ENCODE measurements at places on chromosomes 5 and 9.
A peak's percentile ranks its signal among the peaks of the same experiment; 100 is the strongest.

DNA sequence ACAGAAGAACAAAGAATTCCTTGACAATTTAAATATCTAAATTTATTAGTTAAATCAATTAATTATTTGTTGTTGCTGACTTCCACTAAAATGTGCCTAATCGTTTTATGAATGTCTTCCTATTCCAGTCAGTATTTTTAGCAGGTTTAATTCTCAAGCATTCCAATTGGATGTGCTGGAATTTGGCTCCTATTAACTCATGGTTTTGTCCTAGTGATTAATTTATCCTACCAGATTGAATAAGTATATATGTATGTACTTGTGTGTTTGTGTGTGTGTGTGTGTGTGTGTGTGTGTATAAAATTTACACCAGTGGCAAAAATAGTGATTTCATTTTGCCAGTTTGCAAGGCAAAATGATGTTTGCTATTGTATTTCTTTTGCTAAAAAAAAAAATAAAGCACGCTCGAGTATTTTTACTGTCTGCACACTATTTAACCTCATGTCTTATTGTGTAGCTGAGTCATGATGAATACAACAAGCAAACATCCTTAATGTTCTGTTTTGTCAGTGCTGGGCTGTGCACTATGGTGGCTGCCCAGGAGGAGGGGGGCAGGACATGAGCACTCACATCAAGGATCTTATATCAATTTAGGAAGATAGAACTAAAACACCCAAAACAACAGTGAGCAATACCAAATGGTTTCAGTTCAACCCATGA lies 375.5 kb downstream of the PDE4D start:
- peak; percentile 46 for DNase-seq

DNA sequence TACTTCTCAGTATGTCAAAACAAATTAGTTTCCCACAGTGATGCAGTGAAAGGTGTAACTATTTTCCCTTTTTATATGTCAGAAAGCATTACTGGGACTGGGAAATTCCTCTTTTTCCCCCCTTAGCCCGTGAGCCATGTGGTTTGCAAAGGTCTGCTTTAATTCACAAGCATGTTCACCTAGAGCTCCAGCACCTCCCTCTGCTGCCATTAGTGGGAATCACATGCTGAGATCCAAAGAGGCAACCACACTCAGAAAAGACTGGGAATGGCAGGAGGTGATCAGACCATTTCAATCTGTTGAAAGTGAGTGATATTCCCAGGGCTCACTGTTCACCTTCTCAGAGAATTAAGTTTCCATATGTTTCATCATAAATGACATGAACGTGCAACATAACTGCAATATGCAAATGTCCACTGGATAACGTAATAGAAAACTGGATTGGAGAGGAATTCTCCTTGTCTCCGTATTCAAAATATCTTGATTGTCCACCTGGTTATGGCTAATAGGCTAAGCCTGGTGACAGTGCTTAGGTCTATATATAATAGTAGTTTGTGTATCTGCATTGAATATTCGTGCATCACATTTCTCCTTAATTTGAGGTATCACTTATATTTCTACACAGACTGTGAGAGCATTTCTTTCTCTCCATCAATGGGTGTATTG lies 703.5 kb upstream of the WWC1 start:
- no peak for DNase-seq

- DNase-seq = no peak
Observed at GRCh38 chr9:83476513-83476912, 61.7 kb downstream of the FRMD3 start.

DNA sequence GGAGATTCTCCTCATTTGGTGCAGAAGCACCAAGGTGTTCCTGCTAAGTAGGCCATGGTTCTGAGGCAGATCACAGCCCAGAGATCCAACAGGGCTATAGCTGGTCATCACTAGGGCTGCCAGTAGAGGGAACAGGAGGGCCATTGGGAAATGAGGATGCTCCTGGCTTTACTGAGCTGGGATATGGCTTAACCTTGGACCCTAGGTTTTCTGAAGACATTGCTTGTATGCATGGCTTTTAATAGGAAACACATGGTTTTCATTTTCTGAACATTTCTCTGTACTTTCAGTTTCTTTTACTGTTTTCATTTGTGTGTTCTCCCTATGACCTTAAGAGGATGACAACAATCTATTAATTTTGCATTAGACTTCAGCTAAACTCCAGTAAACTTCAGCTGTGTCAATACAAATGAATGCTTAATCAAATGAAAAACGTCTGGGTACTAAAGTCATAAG lies at the start of gene IFNW1:
Gene IFNW1, minus strand, starts transcription at position 406 of the 456 bp plus-strand sequence. Its CDS starts 262 bp downstream, at position 144.
- no peak for DNase-seq

GRCh38 chr9:123865226-123866000 lies 64.5 kb downstream of the DENND1A start:
- no peak for DNase-seq

- DNase-seq = no peak
Observed at GRCh38 chr9:98625728-98626127, 83.0 kb downstream of the GABBR2 start.

DNA sequence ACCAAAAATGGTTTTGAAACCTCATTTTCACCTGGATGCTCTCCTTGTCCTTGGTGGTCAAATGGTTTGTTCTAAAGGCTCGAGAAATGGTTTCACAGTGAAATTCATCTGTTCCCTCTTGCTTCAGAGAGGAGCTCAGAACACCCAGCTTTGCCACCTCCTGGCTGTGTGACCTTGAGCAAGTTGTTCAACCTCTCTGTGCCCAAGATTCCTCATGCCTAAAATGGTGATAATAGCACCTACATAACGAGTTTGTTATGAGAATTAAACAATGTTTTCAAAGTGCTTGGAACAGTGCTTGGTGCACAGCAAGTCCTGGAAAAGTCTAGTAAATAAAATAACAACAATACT lies 6.5 kb upstream of the GADD45G start:
- DNase-seq = no peak

DNA sequence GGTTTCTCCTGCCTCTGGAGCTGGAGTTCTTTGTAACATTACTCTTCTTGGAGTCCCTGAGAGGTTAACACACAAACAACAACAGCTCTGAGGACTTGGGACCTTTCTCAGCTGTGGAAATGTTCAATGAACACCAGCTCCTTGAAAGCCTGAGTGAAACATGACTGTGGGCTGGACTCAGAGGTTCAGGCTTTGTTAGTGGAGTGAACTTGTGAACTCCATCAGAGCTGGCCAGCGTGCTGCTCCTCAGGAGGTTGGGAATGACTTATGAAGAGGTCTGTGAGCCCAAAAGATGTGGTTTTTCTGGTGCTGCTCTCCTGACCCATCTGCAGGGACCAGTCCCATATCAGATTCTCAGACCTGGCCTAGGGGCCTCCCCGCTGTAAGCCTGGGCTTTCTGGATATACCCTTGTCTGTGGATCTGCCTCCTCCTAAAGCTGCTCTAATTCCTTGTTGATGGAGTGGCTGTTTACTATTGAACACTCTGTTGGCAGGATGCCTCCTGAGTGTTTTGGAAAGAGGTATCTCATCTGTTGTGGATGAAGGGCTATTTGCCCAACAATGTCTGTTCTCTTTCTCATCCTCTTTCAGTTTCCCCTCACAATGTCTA lies 170.0 kb upstream of the GDNF start:
- DNase-seq = no peak

DNA sequence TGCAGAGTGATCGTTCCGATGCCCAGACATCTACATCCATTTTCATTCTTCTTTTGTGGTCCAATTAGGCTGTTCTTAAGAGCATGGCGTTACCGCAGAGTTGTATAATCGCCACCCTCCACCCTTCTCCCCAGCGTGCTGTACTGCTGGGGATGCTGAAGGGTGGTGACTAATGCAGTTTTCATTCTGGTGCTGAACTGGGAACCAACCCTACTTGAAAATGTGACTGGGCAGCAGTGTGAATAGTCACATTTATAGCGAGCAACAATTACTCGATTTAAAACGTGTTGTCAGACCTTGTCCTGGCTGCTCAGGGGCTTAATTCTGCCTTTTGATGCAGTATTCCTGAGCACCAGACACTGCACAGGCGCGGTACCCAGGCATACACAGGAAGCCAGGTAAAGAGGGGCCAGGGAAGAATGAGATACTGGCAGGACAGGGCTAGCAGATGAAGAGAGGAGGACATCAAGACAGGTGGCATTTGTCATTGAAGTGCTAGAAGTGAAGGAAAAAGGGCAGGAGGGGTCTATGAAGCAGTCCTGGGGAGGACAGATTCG lies 719 bp upstream of the ISCA1 start:
- peak; percentile 69 for DNase-seq

GRCh38 chr5:157581901-157582300 lies 6.3 kb upstream of the ADAM19 start:
- no peak for DNase-seq

DNA sequence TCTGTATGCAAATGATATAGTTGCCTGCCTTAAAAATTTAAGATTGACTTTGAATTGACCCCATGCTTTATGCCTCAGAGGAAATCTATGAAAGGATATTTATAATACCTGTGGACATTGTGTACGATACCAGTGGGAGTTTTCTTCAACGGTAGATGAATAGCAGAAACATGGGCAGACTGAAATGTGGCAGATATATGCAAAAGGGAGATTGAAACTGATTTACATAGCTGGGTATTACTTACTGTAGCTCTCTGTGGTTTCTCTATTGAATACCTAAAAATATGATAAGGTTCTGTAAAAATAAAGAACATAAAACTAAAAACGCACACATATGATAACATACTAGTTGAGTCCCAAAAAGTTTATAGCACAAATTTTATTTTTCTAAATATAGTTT lies 345.2 kb upstream of the PCSK5 start:
- no peak for DNase-seq
